ENCODE measurements at places on chromosomes 7 and 10.

GRCh38 chr7:151238190-151238810 lies 6.0 kb downstream of the CHPF2 start:
- no peak for DNase-seq

DNA sequence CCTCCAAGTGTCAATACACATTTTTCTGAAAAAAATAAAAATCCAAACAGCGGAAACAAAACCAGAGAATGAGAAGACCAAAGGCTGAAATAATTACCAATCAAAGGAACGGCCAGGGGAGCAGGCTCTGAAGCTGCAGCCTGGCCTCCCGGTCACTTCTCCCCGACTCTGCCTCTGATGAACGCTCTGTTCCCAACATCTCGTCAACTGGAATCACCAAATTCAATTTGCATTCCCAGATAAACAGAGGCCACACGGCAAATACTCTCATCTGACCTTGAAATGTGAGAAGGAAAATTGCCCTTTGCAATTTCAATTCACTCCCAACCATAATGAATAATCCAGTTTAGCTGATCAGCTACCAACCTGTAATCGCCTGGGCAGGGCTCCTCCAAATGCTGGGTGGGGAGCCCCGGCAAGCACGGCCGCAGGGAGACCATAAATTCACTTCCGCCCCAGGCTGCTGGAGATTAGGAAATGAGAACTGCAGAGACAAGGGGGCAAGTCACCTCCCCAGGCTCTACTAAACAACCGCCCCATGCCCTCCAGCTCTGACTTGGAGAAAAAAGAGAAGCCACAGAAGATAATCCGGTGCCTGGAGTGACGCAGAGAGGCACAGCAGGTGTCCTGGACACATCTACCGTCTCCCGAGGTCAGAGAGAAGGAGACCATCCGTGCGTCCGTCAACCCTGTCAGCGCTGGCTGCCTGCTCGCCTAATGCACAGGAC lies 153.2 kb downstream of the MAD1L1 start:
- no peak for DNase-seq

DNA sequence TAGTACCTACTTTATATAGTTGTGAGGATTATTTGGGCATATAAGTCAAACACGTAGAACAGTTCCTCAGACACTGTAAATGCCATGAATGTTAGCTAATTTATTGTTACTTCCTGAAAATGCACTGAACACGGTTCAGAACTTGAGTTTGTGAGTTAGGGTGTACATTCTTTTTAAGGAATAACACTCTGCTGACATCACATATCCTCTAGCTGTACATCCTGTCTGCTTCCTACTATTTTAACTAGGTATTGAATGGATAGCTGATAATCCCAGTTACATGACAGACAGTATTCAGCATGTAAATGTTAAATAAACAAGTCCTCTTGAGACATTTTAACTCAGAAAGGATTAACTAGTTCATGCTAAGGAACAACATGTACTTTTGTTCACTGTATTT lies 16.0 kb downstream of the SAMD8 start:
- DNase-seq = no peak

DNA sequence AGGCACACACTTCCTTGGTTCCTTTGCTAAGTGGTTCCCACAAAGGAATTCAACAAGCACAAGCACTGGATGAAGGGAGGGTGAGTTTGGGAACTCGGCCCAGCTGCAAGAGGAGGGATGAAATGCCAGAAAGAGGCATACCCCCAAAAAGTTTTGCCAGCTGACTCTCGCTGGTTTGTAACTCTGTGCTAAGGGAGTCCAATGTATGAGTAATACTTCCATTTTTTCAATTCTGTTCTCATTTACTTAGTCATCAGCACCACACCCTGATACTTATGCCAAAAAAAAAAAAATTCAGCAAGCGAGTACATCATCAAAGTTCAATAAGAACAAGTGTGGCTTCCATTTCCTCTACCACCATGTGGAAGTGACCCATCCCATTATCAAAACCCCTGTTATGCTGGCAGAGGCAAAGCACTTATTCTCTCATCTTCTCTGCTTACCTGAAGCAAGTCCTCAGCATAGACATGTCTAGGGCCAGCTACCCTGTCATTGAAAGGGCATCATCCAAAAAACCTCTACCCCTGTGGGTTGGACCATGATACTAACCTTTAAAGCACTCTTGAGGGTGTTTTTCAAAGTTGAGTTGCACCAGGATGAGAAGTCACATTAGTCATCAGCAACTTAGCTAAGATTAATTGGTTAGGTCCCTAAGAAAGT lies 6.9 kb upstream of the HYCC1 start:
- DNase-seq = peak; percentile 67

GRCh38 chr10:126130271-126130710 lies 233.9 kb downstream of the FANK1 start:
- no peak for DNase-seq

DNA sequence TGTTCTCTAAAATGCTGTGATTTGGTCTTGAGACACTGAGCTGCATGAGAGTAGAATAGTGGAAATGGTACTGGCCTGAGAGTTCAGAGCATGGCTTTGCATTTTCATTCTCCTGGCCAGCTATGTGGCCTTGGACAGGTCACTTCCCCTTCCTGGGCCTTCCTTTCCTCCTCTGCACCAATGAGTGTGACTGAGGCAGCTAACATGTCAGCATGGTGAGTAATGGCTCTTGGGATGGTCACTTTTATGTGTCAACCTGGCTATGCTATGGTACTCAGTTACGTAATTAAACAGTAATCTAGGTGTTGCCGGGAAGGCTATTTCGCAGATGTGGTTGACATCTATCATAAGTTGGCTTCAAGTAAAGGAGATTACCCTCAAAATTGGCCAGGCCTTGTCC lies 109.3 kb downstream of the RTKN2 start:
- DNase-seq = no peak

DNA sequence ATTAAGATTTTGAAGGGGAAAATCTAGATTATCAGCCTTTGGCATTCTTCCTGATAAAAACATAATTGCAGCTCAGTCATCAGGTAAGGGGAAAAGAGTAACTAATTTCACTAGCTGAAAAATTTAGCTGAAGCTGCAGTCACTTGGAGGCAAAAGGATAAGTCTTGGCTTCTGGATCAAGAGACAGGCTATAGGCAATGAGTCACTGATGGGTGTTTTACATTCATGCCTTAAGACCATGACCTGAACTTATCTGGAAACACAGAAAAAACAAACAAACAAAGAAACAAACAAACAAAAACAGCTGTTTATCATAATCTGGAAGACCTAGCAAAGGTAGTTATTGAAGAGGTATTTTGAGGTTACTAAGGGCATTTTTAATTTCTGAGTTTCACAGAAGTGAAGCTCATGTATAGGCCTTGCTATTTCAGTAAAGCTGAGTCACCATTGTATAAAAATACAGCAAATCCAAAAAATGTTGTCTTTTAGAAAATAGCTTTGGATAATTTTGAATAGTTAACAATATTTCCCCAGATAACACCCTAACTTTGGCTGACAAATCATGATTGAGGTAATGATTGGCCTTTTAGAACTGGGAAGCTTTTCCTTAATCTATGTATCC lies 40.3 kb downstream of the ZNF22 start:
- DNase-seq = no peak

DNA sequence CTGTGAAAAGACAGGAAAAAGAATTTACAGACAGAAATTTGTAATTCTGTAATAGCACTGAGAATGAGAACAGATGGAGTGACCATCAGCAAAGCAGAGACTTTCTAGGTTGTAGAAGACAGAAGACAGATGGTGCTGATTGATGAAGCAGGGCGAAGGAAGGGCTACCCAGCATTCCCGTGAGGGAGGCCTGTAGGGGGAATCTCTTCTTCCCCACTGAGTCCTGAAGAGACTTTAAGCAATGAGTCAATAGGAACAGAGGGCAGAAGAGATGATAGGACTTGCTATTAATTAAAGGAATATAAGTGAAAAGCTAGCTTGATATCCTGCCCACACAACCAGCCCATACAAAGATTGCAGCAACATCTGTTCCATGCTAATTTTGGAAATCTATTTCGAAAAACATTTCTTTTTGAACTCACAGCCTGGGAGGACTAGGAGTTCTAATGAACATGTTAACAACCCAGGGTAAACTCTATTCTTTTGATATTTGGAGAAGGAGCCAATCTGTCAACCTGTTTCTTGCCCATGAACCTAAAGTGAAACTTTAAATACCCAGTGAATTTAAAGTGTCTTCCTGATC lies 44.1 kb downstream of the RALA start:
- no peak for DNase-seq

DNA sequence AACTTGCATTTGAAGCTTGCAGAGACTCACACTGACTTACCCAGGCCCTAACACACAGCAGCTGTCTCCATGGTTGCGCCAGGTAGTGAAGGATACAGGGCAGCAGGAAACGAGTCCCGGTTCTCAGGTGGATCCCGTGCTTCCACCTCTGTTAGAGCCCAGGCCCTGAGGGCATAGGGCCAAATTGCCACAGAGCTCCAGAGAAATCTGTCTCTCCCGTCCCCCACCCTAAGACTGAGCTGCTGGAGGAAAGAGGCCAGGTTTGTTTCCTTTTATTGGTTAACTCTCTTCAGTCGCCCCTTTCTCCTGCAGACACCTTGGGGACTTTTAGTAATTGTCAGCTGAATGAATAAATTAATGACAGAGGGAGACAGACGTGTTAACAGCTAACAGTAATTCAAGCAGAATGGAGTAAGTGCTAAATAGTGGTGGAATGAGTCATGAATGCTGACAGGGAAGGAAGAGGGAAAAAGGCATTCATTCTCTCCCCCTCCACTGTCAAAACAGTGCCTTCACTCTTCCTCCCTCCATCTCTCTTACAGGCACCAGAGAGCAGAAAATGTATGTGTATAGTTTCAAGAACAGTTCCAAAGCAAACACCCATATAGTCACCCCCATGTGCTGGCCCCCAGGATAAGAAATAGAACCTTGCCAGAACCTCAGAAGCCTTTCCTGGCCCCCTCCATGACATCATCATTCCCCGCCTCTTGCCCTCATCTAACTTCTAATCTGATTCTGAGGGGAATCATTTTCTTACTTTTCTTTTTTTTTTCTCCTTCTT lies 16.8 kb upstream of the DLG5 start:
- DNase-seq = no peak

- no peak for DNase-seq
Observed at GRCh38 chr7:10122551-10123100, 851.0 kb upstream of the PHF14 start.

- no peak for DNase-seq
Observed at GRCh38 chr10:100883312-100883821, 29.4 kb upstream of the SLF2 start.

GRCh38 chr10:132204781-132205473 lies 18.2 kb downstream of the DPYSL4 start:
- DNase-seq = no peak

GRCh38 chr10:59240582-59241183 lies 64.2 kb downstream of the PHYHIPL start:
- no peak for DNase-seq

DNA sequence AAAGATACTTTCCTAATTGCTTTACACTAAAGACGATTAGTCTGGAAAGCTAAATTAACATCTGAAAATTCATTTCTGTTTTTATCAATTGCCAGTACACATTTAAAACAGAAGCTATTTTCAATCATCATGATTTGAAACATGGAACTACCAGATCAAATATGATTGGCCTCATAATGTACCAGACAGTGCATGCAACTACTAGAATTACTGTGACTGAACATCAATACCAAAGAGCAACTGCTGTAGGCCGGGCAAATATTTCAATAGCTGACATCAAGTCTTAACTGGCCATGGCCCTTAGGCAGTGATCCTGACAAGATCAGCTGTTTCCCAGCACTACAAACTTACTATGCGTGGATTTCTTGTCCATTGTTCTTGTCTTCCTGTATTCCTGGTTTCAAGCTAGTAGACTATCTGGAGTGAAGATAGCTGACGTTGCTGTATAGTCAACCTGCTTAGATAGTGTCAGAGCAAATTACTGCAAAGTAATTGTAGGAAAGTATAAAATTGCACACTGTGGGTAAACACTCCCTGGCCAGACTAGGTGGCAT lies 21.7 kb upstream of the WNT16 start:
- no peak for DNase-seq

GRCh38 chr7:90708841-90709317 lies 112.8 kb downstream of the CDK14 start:
- DNase-seq = no peak

DNA sequence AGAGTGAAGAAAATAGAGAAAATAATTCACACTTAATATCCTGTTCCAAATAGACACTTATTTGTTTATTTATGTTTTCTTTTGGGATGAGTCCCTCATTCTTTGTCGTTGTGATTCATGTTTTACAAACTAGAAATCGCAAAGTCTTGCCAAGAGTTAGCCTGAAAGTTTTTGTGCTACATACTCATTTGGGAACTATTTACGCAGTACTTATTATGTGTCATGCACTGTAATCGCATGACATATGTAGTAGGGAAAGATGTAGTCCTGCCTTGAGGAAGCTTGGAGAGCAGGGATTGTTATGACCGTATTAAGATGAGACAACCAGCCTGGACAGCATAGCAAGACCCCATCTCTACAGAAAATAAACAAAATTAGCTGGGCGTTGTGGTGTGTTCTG lies 189.3 kb downstream of the ABCA13 start:
- no peak for DNase-seq

- no peak for DNase-seq
Observed at GRCh38 chr7:10913457-10913856, 60.2 kb upstream of the PHF14 start.

DNA sequence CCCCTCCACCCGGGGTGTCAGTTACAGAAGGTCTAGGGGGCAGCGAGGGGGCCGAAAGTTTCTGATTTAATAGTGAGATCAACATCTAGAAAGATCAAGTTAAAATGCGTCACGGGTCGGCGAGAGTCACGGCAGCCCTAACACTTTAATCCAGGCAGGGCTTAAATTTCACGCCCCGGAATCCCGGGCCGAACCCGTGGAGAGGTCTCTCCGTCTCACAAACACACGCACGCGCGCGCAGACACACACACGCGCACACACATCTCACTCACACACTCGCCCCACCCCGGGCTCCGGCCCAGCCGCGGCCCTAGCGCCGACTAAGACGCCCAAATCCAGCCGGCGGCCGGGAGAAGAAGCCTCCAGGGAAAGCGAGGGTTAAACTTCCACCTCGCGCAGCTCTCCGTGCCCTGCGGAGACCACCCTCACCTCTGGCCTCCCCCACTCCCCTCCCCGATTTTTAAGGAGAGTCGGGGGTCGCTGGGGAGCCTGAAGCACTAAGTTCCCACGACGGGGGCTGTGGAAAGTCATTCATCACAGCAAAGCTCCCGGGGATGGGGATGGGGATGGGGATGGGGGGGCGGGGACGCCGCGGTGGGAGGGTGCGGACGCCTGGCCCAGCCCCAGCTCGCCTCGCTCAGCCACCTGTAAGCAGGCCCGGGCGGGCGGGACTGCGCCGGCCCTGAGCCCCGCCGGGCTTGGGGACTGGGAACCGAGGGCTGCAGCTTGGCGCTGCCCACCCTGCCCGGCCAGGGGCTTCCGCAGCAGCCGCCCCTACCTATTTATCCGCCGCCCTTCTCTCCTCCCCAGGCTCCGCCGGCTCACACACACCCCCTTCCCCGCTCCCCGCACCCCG lies 1.6 kb downstream of the PDGFA start:
- DNase-seq = peak; percentile 82

DNA sequence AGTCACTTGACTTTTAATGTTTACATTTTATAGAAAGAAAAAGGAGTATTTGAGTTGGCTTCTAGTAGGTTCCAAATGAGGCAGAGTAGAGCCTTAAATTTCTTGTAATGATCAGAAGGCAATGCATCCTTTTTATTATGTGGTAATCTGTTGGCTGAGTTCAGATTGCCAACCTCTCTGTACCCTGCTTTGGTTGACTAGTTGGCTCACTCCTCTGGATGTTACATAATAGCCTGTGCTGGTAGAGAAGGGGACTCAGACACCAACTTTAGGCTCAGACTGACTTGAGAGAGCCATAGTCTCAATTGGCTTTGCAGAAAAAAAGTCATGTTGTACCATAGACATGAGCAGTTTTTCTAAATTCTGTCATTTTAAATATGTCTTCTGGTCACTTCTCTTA lies 46.8 kb upstream of the GLCCI1 start:
- no peak for DNase-seq

All from tibial artery (tissue), 4 donors.